ENCODE measurements at places on chromosomes 6 and 20. TPM values are rescaled to one million over a fixed set of nuclear protein-coding genes. Genes with fewer than 3 reads are reported as not detected.

The TRAPPC3L gene
- not detected for total RNA-seq

The THBD gene
- not detected for total RNA-seq

The PI3 gene
- total RNA-seq, result not detected

The FRK gene
- total RNA-seq, result 0.06 TPM

The MAP3K5 gene
- total RNA-seq, result 3.5 TPM

The PTPRA gene
- total RNA-seq, result 43.0 TPM

The PRDM13 gene
- total RNA-seq, result 0.10 TPM
